ENCODE measurements at places on chromosomes 11 and 22.

GRCh38 chr11:69239641-69240040, 54.3 kb upstream of the MYEOV start:
- DNase-seq: no peak

- DNase-seq: no peak
Measured at GRCh38 chr11:30458541-30458940, 127.6 kb downstream of the MPPED2 start.

GRCh38 chr11:118953265-118953664, 2.8 kb upstream of the UPK2 start:
- DNase-seq: no peak

DNA sequence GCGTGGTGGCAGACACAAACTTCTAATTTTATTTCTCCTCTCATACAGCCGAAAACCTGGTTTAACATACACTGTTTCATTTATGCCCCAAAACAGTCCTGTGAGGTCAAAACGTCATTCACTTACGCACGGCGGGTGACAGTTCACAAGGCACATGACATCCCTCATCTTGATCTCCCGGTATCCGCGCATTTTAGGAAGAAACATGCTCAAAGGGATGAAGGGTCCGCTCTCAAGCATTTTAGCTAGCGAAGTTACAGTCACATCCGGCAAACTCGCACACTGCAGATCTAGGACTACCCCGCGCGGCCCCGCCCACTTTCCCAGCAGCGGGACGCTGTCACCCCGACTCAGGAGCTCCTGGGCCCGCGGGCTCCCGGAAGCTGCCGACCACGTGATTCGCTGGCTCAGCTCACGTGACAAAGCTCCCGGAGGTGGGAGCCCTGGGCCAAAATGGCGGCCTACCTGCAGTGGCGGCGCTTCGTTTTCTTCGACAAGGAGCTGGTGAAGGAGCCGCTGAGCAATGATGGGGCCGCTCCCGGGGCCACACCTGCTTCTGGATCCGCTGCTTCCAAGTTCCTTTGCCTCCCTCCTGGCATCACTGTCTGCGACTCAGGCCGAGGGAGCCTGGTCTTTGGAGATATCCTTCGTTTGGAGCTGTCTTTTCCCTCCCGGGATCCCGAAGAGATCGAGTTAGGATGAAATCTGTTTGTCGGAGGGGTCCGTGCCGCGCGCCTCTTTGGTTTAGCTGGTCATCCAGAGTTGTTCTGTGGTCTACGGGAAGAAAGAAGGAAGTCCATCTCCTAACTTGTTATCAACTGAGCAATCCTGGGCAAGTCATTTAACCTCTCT, at the start of gene VPS11:
Gene VPS11, plus strand, starts transcription at position 448 of the 852 bp plus-strand sequence. Its CDS starts 6 bp downstream, at position 454.
- peak; percentile 97 for DNase-seq

DNA sequence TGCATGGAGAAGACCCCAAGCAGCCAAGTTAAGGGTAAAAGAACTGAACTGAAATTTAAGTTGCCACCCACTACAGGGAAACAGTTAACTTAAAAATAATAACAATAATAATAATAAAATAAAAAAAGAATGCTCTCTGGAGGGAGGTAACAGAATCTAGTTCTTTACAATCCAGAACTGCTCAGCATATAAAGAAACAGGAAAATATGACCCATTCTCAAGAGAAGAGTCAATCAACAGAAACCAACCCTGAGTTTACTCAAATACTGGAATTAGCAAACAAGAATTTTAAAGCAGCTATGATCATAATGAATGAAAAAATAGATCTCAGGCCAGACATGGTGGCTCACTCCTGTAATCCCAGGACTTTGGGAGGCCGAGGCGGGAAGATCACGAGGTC, 53.8 kb downstream of the DENND5A start:
- no peak for DNase-seq

GRCh38 chr11:69215216-69215615, 59.5 kb downstream of the SMIM38 start:
- no peak for DNase-seq

DNA sequence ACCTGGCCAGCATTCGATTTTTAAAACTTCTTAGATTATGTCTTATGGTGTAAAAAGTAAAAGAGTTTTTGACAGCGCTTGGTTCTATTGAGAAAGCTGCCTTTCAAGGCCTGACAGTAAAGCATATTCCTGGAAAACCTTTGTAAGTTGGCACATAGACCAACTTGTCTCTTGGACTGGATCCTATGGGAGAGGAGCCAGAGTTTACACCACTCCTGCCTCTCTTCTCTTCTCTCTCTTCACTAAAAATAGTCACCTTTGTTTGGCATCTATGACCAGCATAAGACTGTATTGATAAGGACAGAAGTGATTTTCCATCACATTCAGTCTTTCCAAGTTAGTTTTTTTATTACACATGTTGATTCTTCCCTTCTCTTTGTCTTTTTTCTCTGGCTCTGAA, 33.7 kb downstream of the CSRP3 start:
- no peak for DNase-seq

Data from CD4-positive, alpha-beta T cell treated with Interleukin-21 for 1 hour (primary cell).